Endothelial cell (in vitro differentiated cells): ENCODE measurements at places on chromosomes 11 and 22.

DNA sequence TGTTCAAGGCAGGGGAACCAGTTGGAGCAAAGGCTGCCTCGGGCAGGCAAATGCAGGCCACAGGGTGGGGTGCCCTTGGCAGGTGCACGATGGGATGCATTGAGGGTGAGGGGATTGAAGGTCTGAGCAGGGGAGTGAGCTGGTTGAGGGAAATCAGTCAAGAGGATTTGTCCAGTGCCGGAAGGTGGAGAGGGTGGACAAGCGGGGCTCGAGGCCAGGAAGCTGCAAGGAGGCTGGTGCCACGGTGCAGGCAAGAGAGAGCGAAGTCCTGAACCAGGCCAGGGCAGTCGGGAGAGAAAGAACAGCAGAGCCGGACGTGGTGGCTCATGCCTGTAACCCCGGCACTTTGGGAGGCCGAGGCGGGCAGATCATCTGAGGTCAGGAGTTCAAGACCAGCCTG, 10.4 kb upstream of the MS4A10 start:
- DNase-seq, result no peak

DNA sequence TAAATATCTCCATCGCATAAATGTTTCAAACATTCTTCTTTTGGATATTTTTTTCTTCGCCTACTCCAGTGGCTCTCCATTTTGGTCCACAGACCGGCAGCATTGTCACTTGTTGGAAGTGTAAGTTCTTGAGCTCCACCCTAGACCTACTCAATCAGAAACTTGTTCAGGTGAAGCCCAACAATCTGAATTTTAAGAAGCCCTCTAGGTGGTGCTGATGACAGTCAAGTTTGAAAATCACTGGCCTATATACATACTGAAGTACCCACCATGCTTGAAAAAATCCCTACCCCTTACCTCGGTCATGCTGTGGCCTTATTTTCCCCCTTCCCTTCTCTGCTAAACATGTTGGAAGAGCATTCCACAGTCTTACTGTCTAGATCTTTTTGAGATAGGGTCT, 10.2 kb upstream of the ACAT1 start:
- DNase-seq, result no peak

- no peak for DNase-seq
These were observed 375.3 kb downstream of the DYNC2H1 start for GRCh38 chr11:103484545-103484944.

DNA sequence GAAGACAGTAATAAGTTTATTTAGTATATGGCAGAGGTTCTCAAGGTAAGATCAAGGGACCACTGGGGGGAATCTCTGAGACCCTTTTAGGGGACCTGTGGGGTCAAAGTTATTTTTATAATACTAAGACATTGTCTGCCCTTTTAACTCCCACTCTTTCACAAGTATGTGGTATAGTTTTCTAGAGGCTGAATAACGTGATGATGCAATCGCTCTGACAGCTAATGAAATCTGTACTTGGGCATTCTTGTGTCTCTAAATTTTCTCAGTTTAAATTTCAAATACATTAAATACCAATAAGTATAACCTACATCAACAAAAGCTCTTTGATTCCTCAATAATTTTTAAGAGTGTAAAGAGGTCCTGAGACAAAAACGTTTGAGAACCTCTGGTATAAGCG, 147.9 kb downstream of the ATG16L2 start:
- DNase-seq, result no peak

- no peak for DNase-seq
These were observed 257.1 kb upstream of the CADM1 start for GRCh38 chr11:115761348-115761747.

DNA sequence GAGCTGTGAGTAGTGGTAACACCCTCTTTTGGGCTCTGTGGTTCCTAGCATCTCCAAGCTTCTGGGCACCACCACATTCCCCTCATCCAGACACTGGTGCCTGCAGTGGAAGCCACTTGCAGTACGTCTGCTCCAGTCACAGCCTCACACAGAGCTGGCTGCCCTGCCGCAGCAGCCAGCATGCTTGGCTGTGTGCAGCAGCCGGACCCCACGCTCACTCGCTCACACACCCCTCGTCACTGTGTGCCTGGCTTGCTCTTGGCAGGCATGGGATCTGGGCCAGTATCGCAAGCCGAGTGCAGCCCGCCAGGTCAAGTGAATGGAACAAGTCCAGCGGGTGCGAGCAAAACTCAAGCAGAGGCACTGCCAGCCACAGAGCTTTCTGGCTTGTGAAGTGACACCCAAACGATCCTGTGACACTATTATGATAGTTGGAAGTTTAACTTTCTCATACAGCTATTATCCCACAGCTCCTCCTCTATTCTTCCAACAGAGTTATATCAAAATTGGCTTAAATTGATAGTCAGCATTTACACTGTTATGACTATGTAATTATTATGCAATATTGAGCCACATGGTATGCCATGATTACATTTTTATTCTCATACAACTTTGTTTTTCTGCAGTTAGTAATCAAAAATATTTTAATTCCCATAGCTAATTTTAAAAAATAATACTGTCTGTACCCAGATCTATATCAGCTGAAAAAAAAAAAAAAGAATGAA, 89.0 kb downstream of the CCDC73 start:
- DNase-seq, result no peak

DNA sequence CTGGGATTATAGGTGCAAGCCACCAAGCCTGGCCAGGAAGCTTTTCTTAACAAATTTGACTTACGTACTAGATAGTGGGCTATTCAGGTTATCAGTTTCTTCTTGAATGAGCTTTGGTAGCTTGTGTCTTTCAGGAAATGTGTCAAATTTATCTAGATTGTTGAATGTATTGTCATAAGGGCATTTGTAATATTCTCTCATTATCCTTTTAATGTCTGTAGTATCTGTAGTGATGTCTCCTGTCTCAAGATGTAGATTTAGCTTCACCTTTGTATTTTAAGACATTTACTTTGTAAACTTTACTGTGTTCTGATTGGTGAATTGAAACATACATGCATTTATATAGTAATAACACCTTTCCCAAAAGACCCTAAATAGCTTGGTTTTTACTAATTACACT, 20.7 kb downstream of the ARHGAP8 start:
- no peak for DNase-seq

- no peak for DNase-seq
These were observed 33.8 kb upstream of the SPON1 start for GRCh38 chr11:13928566-13929251.

GRCh38 chr11:107864591-107864990, 6.0 kb upstream of the SLC35F2 start:
- DNase-seq, result no peak

DNA sequence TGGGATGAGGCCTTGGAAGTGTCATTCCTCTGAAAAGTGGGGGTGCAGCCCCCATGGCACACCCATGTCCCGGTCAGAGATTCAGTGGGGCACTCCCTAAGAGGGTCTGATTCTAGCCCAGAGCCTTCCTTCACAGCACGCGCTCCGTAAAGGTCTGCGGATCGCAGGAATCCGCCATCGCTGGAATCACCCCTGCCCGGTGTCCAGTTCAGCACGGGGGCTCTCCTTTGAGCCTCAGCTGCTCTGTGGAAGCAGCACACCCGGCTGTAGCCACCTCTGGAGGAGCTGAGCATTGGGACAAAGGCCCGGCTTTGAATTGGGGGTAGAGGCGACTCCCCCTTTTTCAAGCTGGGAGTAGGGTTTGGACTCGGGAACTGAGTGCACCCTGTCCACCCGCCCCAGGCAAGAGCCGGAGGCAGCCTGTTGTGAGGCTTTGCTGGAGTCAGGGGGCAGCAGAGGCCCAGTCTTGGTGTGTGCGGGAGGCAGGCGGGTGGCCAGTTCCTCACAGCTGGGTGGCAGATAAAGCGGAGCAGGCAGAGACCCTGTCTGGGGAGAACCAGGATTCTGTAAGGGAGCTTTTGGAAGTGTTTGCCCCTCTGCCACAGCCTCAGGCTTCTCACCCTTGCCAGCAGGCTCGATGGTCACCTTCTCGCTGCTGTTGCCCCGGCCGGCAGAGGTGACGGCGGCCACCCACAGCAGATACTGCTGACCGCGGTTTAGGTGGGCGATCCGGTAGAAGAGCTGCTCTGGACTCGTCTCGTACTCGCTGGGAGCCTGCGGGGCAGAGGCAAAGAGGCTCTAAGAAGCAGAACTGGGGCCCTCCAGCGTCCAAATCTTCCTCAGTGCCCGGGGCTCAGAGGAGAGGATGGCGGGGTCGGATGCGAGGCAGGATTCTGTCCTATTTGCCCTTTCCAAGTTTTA, 115.9 kb downstream of the CEP164 start:
- DNase-seq, result peak; percentile 79
